Progenitor cell of endocrine pancreas (in vitro differentiated cells): ENCODE measurements at places on chromosomes 2 and 18.

DNA sequence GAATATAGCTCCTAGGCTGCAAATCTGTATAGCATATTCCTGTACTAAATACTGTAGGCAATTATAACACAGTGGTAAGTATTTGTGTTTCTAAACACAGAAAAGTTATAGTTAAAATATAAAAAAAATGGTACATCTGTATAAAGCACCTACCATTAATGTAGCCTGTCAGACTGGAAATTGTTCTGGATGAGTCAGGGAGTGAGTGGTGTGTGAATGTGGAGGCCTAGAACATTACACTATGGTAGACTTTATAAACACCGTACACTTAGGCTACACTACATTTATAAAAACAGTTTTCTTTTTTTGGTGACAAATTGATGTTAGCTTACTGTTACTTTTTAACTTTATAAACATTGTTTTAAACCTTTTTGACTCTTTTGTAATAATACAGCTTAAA lies 226.3 kb downstream of the CCDC85A start:
- no peaks in the 10 kb centered on the region for H3K27me3 ChIP-seq
- H3K4me3 ChIP-seq, result no peak overlapping the region
- H3K27ac ChIP-seq, result no peak overlapping the region
- no peaks in the 10 kb centered on the region for H3K36me3 ChIP-seq
- H3K4me1 ChIP-seq, result no peaks in the 10 kb centered on the region
- DNase-seq, result no peak

- no peaks in the 10 kb centered on the region for H3K27me3 ChIP-seq
- H3K27ac ChIP-seq, result peak overlapping the region; percentile 77
- DNase-seq, result no peak
Measured at GRCh38 chr18:75248426-75249174, 38.0 kb downstream of the TSHZ1 start.

- H3K4me3 ChIP-seq, result peak overlapping the region; percentile 83
- H3K36me3 ChIP-seq, result peaks cover 10% of the 10 kb centered on the region
- DNase-seq, result no peak
- peaks cover 30% of the 10 kb centered on the region for H3K4me1 ChIP-seq
- peak overlapping the region; percentile 93 for H3K27ac ChIP-seq
Measured at GRCh38 chr2:237628247-237629187, 1.1 kb downstream of the LRRFIP1 start.

- H3K4me3 ChIP-seq, result no peak overlapping the region
- DNase-seq, result no peak
- H3K36me3 ChIP-seq, result no peaks in the 10 kb centered on the region
- no peaks in the 10 kb centered on the region for H3K4me1 ChIP-seq
- no peaks in the 10 kb centered on the region for H3K27me3 ChIP-seq
Measured at GRCh38 chr2:52968043-52968442, 799.6 kb upstream of the CHAC2 start.

GRCh38 chr2:166610180-166610912 lies 116.3 kb upstream of the SCN7A start:
- no peak for DNase-seq
- peak overlapping the region; percentile 67 for H3K4me3 ChIP-seq
- peaks cover 25% of the 10 kb centered on the region for H3K36me3 ChIP-seq
- no peaks in the 10 kb centered on the region for H3K27me3 ChIP-seq
- peaks cover 46% of the 10 kb centered on the region for H3K4me1 ChIP-seq

GRCh38 chr18:56431551-56431950 lies 206.8 kb downstream of the TXNL1 start:
- no peak overlapping the region for H3K4me3 ChIP-seq
- no peak overlapping the region for H3K27ac ChIP-seq
- no peak for DNase-seq
- peaks cover 4% of the 10 kb centered on the region for H3K36me3 ChIP-seq

- H3K4me3 ChIP-seq, result peak overlapping the region; percentile 33
- peak overlapping the region; percentile 75 for H3K27ac ChIP-seq
- H3K27me3 ChIP-seq, result peaks cover 5% of the 10 kb centered on the region
- no peaks in the 10 kb centered on the region for H3K36me3 ChIP-seq
Measured at GRCh38 chr2:207472343-207473048, 57.3 kb upstream of the CREB1 start.

DNA sequence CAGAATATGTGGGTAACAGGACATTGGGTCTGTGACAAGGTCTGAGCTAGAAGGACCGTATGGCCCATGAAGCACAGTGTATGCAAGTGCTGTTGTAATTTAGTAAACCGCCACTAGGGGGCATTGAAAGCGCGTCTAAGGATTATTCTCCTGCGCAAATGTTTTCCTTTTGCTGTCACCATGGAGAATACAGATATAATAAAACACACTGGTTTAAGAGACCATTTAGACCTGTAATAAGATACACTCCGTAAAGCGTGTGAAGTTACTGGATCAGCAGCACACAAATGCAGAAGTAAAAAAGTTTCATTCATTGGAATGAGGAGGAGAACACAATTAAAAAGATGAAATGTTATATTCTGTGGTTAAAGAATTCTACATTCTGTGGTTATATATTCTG lies 272.4 kb downstream of the AGAP1 start:
- H3K27ac ChIP-seq, result no peak overlapping the region
- H3K4me3 ChIP-seq, result no peak overlapping the region
- peak; percentile 50 for DNase-seq

DNA sequence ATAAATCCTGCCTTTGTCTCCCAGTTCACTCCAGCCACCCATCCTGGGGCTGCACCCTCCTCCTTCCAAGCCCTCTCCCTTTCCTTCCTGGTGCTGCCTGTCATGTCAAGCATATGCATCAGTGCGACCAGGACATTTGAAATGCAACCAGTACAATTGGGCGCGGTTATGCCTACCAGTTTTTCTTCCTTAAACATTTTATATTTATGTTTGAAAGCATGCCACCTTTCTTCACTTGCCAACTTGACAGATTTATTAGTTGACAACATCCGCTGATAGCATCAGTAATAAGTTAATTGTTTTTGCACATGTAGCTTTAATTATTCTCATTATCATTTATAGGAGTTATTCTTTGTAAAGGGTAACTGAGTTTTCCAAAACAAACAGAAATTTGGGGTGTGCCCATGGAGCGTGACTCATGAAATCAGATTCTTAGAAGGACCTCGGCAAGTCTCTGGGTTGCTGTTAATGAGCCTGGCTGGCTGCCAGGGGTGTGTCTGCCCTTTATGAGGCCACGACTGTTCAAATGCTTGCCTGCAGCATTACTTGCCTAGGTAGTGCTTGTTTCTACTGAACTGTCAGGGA lies 32.8 kb upstream of the IL1B start:
- no peak overlapping the region for H3K4me3 ChIP-seq
- DNase-seq, result no peak
- no peak overlapping the region for H3K27ac ChIP-seq
- H3K36me3 ChIP-seq, result peaks cover 2% of the 10 kb centered on the region

DNA sequence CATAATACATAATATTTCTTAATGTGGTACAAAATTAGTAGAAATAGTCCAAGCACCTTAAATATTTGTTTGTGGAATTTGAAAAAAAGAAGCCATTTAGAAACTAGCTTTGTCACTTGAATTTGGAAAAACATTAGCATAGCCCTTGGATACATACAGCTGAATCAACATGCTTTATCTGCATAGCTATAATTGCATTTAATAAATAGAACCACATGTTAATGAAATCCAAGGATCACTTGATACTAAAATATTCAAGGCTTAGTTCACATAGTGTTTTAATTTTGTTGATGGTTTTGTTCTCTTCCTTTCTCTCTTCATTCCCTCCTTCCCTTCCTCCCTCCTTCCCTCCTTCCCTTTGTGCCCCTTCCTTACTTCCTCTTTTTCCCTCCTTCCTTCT lies 169.4 kb upstream of the NRXN1 start:
- H3K4me3 ChIP-seq, result no peak overlapping the region
- no peaks in the 10 kb centered on the region for H3K4me1 ChIP-seq
- H3K36me3 ChIP-seq, result no peaks in the 10 kb centered on the region
- no peak overlapping the region for H3K27ac ChIP-seq
- no peak for DNase-seq
- no peaks in the 10 kb centered on the region for H3K27me3 ChIP-seq

GRCh38 chr2:29068513-29068912 lies 5.8 kb downstream of the PCARE start:
- no peak overlapping the region for H3K4me3 ChIP-seq
- DNase-seq, result no peak
- H3K27me3 ChIP-seq, result peaks cover 7% of the 10 kb centered on the region
- H3K27ac ChIP-seq, result no peak overlapping the region

DNA sequence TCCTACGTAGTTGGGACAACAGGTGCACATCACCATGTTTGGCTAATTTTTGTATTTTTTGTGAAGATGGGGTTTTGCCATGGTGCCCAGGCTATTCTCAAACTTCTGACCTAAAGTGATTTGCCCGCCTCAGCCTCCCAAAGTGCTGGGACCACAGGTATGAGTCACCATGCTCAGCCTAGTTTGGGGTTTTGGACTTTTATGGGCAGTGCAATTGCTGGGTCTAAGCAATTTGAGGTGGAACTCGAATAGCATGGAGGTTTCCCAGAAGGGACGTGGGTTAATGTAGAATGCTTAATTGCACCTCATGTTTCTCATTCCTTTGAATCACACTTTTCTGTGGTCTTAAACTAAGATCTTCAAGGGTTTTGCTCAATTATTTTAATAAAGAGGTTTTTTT lies 102.3 kb upstream of the EPHA4 start:
- DNase-seq, result no peak
- H3K27me3 ChIP-seq, result no peaks in the 10 kb centered on the region
- H3K27ac ChIP-seq, result no peak overlapping the region
- no peaks in the 10 kb centered on the region for H3K4me1 ChIP-seq

DNA sequence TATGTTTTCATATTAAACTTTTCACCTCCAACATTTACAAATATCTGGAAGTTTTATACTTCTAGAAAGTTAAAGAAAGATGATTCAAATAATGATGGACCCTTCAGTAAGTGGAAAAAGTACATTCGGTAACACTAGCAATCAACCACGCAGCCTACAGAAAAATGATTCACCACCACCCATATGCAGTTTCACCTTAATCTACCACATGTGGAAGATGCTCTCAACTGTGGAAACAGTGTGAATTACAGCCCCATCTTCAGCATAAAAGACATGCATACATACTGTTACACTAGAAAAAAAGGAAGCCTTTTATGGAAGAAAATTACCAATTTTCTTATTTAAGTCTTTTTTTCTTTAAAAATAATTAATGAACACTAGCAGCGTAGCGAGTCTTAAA lies 1.1 kb downstream of the SLC38A11 start:
- no peak overlapping the region for H3K27ac ChIP-seq
- H3K4me1 ChIP-seq, result peaks cover 30% of the 10 kb centered on the region
- H3K36me3 ChIP-seq, result no peaks in the 10 kb centered on the region

GRCh38 chr2:38649176-38649728 lies 16.7 kb upstream of the GALM start:
- no peak overlapping the region for H3K4me3 ChIP-seq
- H3K4me1 ChIP-seq, result peaks cover 13% of the 10 kb centered on the region
- H3K36me3 ChIP-seq, result no peaks in the 10 kb centered on the region
- no peak overlapping the region for H3K27ac ChIP-seq
- H3K27me3 ChIP-seq, result no peaks in the 10 kb centered on the region
- no peak for DNase-seq

DNA sequence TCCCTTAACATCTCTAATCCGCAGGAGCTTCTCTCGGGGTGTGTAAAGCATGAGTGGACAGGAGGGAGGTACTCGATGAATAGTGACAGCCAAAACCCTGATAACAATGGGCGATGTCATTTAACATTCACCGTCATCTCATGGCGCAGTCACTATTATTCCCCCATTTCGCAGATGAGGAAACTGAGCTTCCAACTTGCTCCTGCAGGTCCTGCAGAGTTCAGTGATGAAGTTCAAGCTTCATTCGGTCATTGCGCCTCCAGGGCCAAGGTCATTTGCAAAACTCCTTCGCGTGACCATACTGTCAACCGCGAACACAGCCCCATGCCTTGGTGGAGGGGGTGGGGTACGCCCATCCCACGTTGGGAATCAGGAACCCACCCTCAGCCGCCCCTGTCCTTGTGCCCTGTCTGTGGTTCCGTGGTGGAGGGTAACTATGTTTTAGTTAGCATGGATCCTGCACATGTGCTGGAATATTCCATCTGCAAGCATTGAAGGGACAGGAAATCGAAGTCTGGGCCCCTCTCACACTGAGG lies 215.5 kb downstream of the TFCP2L1 start:
- no peak overlapping the region for H3K4me3 ChIP-seq
- no peak for DNase-seq
- peaks cover 2% of the 10 kb centered on the region for H3K4me1 ChIP-seq
- H3K27me3 ChIP-seq, result peaks cover 56% of the 10 kb centered on the region
- no peaks in the 10 kb centered on the region for H3K36me3 ChIP-seq

DNA sequence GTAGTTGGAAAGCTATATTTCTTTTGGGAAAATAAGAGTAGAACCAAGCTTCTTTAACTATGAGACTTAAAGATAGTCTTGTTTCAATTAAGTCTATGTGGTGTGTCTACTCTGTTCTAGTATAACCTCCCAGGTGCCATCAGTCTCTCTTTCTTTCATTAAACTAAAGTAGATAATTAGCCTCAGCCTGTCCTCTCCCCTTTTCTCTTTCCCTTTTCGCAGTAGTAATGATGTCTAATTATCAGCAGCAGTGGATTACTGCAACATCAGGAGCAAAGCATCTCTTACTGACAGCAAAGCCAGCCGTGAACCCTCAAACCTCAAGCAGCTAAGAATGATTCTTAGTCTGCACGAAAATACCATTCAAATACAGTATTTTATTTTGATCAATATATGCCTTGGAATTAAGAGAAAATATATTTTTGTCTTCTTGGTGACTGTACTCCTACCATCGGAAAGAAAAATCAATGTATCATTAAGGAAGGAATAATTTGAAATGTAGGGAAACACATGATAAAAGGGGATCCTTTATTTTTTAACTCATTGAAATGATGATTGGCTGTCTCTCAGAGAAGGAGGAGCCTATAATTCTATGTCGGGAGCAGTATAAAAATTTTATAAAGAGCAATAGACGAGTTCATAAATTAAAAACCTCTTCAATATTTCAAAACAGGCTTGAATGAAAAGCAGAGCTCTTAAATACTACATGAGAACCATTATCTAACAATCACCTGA lies 4.5 kb downstream of the NOL4 start:
- H3K4me1 ChIP-seq, result peaks cover 11% of the 10 kb centered on the region
- no peaks in the 10 kb centered on the region for H3K36me3 ChIP-seq
- no peak overlapping the region for H3K4me3 ChIP-seq
- peaks cover 60% of the 10 kb centered on the region for H3K27me3 ChIP-seq

DNA sequence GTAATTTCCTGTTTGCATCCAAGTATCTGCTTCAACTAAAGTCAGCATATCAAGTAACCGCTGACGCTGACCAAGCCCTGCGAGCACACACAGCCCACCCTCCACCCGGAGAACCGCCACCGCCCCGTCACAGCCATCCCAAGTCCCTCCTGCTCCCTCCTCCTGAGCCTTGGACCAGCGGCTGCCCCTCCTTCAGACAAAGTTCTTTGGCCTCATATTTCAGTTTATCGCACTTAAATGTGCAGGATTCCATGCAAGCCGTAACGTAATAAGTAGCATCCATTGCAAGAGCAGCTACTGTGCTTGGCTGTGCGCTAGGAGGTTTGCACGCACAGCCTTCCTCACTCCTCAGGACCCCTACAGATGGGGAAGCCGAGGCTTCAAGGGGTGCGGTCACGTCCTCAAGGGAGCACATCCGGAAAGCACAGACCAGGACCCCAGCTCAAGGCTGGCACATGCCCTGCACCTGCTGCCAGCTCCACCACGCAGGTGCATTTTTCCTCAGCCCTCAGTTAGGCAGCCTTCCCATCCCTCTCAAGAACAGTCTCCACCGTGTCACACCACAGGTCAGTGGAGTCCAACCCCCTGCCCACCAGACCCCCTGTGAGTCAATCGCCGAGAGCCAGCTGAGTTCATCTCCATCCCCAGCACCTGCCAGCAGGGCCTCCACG lies 17.1 kb downstream of the PXDN start:
- H3K4me1 ChIP-seq, result peaks cover 31% of the 10 kb centered on the region
- H3K36me3 ChIP-seq, result peaks cover 3% of the 10 kb centered on the region
- no peak overlapping the region for H3K4me3 ChIP-seq
- H3K27ac ChIP-seq, result peak overlapping the region; percentile 53
- DNase-seq, result no peak
